ENCODE measurements at places on chromosomes 5 and 9. TPM values are rescaled to one million over a fixed set of nuclear protein-coding genes. Genes with fewer than 3 reads are reported as not detected.

Gene TAS2R1
- 1.6 TPM for total RNA-seq

Gene PDCD1LG2
- total RNA-seq: 1.1 TPM

Gene DMGDH
- 3.2 TPM for total RNA-seq

Gene LCNL1
- 5.8 TPM for total RNA-seq

DNA sequence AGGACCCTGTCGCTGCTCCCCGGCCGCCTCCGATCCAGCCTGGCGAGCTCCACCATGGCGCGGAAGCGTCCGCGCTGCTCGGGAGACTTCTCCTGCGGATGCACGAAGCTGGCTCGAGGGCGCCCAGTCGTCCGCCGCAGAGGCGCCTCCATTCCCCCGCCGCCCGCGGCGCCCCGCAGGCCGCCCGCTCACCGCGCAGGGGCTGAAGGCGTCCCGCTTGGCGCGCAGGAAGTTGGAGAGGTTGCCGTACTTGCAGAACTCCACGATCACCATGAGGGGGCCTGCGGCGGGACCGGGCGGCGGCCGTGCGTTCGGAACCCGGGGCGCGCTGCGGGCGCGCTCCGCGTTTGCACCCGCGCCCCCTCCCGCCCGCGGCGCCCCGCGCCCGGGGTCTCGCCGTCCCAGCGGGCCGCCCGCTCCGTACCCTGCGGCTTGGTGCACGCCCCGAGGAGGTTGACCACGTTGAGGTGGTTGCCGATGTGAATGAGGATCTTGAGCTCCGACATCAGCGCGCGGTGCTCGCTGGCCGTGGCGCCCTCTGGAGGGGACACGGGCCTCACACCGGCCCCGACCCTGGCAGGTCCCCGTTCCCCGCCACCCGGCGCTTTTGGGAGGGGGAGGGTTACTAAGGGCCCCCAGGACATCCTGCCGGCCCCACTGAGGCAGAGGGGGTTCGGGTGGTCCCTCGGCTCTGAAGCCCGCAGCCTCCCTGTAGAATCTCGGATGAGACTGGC, 27.7 kb upstream of the SCGB3A1 start:
- no peak for DNase-seq

DNA sequence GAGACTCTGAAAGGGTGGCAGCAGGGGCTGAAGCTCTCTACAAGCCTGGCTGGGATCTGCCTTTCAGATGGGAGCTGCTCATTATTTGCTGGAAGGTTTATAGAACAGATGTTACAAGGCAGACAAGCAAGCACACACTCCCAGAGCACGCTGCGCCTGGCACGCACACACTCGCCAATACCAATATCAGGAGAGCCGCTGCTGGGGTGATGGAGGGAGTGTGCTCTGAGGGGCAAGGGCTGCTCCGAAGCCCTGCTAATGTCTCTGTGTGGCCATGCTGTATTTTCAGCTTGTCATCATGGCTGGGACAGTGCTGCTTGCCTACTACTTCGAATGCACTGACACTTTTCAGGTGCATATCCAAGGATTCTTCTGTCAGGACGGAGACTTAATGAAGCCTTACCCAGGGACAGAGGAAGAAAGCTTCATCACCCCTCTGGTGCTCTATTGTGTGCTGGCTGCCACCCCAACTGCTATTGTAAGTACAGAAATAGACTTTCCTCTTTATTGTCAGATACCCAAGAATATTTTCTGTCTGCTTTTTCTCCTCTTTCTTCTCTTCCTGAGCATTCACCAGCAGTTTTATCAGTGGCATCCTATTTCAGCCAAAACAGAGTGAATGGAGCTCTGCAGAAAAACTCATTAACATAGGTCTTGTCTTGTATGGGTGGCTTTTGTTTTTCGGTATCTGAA, 115.1 kb downstream of the BAAT start:
- no peak for DNase-seq

- no peak for DNase-seq
Measured at GRCh38 chr5:61010467-61011454, 65.8 kb downstream of the NDUFAF2 start.

DNA sequence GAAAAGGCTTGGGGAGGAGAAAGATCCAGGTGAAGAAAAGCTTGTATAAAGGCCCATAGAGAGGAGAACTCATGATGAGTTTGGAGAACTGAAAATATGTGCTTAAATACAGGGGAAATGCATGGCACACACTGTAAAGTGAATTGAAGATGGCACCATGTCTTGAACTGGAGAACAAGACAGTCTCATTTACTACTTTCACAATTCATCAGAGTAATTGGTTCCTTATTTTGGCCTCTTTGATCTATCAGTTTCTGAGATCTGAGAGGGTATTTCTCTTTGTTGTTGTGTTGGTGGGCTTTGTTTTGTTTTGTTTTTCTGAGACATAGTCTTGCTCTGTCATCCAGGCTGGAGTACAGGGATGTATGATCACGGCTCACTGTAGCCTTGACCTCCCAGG, 98.2 kb downstream of the CEMIP2 start:
- no peak for DNase-seq

- no peak for DNase-seq
Measured at GRCh38 chr5:111914966-111915636, 158.1 kb upstream of the NREP start.

DNA sequence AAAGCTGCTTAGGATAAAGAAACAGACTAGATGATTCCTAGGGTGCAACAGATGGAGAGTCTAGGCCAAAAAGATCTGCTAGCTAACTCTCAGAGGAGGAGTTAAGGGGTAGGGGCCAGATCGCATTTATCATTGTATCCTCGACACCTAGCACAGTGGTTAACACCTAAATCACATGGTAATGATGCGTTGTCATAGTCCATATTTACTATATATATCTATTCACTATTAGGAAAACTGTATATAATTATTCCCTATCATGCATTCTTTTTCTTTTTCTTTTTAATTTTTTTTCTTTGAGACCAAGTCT, 92.8 kb upstream of the SLC44A1 start:
- no peak for DNase-seq

GRCh38 chr5:36111238-36111637, 40.4 kb downstream of the LMBRD2 start:
- no peak for DNase-seq
